ENCODE measurements at places on chromosomes 5 and 9. TPM values are rescaled to one million over a fixed set of nuclear protein-coding genes. Genes with fewer than 3 reads are reported as not detected.
A peak's percentile ranks its signal among the peaks of the same experiment; 100 is the strongest.

Gene C9
- total RNA-seq, result not detected

Gene AGTPBP1
- 47.5 TPM for total RNA-seq

DNA sequence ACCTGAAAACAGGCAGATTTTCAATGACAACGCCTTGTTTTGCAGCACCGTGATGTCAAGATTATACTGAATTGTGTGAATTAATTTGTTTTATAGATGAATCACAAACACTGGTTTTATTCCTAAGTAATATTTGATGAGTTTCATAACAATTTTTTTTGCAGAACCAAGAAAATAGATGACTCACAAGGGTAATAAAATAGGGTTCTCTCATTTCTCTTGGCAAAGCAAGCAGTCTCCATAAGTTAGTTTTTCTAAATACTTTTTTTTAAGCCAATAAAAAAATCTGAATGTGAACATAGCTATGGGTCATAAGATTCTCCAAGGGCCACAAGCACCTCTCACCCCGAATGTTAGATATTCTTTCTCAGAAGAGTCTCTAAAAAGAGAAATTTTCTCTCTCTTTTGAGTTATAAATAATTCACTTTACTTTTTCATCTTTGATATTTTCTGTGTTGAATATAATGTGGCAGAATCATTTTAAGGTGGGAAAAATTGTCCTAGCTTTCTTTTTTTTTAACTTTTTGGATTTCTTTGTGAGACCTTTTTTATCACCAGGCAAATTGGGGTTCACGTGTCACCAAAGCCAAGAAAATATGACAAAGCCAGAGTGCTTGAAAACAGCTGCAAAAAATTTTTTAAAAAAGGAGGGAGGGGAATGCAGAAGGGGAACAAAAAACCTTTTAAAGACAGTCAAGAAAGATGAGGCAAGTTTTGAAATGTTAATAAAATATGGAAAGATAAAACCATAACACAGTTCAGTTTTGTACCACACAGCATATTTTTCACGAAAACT lies 174.6 kb upstream of the DAPK1 start:
- no peaks in the 10 kb centered on the region for H3K36me3 ChIP-seq
- no peak for DNase-seq
- H3K4me3 ChIP-seq, result no peak overlapping the region

GRCh38 chr5:168809218-168809617 lies 230.1 kb upstream of the PANK3 start:
- H3K4me1 ChIP-seq, result no peaks in the 10 kb centered on the region
- H3K36me3 ChIP-seq, result peaks cover 1% of the 10 kb centered on the region
- no peaks in the 10 kb centered on the region for H3K27me3 ChIP-seq
- H3K27ac ChIP-seq, result no peak overlapping the region
- DNase-seq, result no peak

DNA sequence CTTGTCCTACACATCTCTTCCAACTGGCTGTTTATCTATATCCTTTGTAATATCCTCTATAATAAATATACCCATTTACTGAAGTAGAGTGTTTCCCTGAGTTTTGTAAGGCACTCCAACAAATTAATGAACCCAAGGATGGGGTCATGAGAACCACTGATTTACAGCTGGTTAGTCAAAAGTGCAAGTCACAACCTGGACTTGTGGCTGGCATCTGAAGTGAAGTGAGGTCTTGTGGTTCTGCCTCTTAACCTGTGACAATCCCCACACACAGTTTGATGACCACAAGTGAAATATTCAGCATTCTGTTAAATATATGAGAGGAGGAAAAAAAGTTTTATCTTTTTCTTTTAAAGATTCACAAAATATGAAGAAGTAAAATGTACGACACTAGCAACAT lies 126.1 kb downstream of the NR2F1-AS1 start:
- H3K27me3 ChIP-seq, result peaks cover 6% of the 10 kb centered on the region
- H3K27ac ChIP-seq, result no peak overlapping the region
- H3K4me3 ChIP-seq, result no peak overlapping the region
- H3K36me3 ChIP-seq, result peaks cover 1% of the 10 kb centered on the region
- DNase-seq, result no peak

- no peaks in the 10 kb centered on the region for H3K27me3 ChIP-seq
- peak overlapping the region; percentile 94 for H3K27ac ChIP-seq
- H3K4me3 ChIP-seq, result no peak overlapping the region
- peaks cover 62% of the 10 kb centered on the region for H3K36me3 ChIP-seq
- no peak for DNase-seq
- H3K4me1 ChIP-seq, result peaks cover 44% of the 10 kb centered on the region
Measured at GRCh38 chr5:179613460-179614071, 9.9 kb downstream of the HNRNPH1 start.

GRCh38 chr9:101126556-101126955 lies 98.0 kb downstream of the PLPPR1 start:
- H3K36me3 ChIP-seq, result peaks cover 3% of the 10 kb centered on the region
- DNase-seq, result no peak
- no peaks in the 10 kb centered on the region for H3K27me3 ChIP-seq
- H3K4me3 ChIP-seq, result no peak overlapping the region
- no peak overlapping the region for H3K27ac ChIP-seq

GRCh38 chr9:14348373-14349145 lies 34.6 kb upstream of the NFIB start:
- H3K27me3 ChIP-seq, result peaks cover 12% of the 10 kb centered on the region
- peak overlapping the region; percentile 59 for H3K4me3 ChIP-seq
- DNase-seq, result no peak
- no peaks in the 10 kb centered on the region for H3K36me3 ChIP-seq
- peaks cover 40% of the 10 kb centered on the region for H3K4me1 ChIP-seq

GRCh38 chr9:87247097-87247496 lies 250.6 kb upstream of the DAPK1 start:
- no peak overlapping the region for H3K27ac ChIP-seq
- no peaks in the 10 kb centered on the region for H3K36me3 ChIP-seq
- DNase-seq, result no peak
- no peak overlapping the region for H3K4me3 ChIP-seq

DNA sequence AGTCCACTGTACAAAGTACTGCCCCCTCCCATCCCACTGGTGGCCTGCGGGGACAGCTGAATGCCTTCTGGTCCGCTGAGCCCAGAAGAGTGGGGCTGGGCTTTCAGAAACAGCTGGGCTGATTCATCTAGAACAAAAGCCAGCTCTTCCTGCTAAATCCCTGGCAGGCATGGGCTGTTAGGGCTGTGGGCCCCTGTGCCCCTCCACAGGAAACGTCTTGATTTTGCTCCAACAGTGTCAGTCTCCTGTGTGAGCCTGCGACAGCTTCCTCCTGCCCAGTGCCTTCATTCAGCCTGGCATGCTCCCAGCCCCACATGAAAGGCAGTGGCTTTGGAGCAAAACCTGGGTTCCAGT lies 6.9 kb upstream of the GSN start:
- H3K27me3 ChIP-seq, result peaks cover 51% of the 10 kb centered on the region
- no peak overlapping the region for H3K4me3 ChIP-seq
- H3K27ac ChIP-seq, result no peak overlapping the region
- H3K36me3 ChIP-seq, result no peaks in the 10 kb centered on the region
- DNase-seq, result no peak
- no peaks in the 10 kb centered on the region for H3K4me1 ChIP-seq

DNA sequence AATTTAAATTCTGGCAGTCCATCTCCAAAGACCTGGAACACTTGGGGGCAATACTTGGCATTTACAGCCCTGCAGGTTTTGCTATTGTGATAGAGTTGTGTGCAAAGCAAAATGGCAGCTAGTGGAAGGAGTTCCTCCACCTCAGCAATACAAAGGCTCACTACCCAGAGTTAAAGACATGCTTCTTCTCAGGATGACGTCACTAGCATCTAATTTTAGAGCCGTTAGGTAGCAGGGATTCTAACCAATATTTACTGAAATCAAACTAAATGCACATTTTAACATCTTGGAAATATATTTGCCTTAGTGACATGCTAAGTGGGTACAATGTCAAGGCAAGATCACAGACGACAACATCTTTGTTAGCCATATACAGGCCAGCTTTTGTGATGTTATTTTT lies 261.6 kb downstream of the MAN2A1 start:
- H3K27ac ChIP-seq, result no peak overlapping the region
- DNase-seq, result no peak
- no peaks in the 10 kb centered on the region for H3K36me3 ChIP-seq

GRCh38 chr5:143355710-143356109 lies 47.8 kb downstream of the NR3C1 start:
- no peak overlapping the region for H3K27ac ChIP-seq
- peaks cover 5% of the 10 kb centered on the region for H3K27me3 ChIP-seq
- no peak for DNase-seq
- H3K4me1 ChIP-seq, result peaks cover 2% of the 10 kb centered on the region

DNA sequence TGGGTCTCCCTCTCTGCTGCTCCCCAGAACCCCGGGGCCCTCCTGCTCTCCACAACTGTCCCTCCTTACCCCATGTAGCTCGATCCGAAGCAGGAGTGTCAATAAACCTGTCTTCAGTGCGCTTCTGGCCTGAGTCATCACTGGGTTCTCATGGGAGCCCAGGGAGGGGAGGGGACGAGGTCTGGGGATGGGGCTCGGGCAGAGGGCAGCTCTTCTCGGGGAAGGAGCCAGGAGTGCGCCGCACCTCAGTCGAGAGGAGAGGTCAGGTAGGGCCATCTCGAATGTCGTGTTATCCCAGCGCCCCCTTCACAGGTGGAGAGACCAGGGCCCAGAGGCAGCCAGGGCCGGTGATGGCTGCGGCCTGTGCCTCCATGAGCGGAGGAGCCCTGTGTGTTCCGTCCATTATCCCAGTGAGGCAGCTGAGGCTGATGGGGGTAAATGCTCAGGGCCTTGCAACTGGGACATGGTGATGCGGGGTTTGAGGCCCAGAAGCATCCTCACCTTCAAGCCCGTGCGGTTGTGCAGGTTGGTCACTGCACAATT lies 52.1 kb downstream of the LRSAM1 start:
- no peaks in the 10 kb centered on the region for H3K36me3 ChIP-seq
- no peaks in the 10 kb centered on the region for H3K27me3 ChIP-seq
- no peak for DNase-seq
- H3K4me1 ChIP-seq, result no peaks in the 10 kb centered on the region
- H3K4me3 ChIP-seq, result no peak overlapping the region

GRCh38 chr5:119389288-119390030 lies 33.6 kb downstream of the TNFAIP8 start:
- H3K27ac ChIP-seq, result peak overlapping the region; percentile 26
- H3K4me1 ChIP-seq, result peaks cover 27% of the 10 kb centered on the region
- no peak for DNase-seq
- no peaks in the 10 kb centered on the region for H3K27me3 ChIP-seq

Measured in progenitor cell of endocrine pancreas (in vitro differentiated cells).